ENCODE measurements at places on chromosomes 4 and X.

GRCh38 chrX:39910651-39911050, 187.1 kb downstream of the BCOR start:
- no peak for DNase-seq

GRCh38 chrX:138638996-138639395, 72.5 kb downstream of the FGF13 start:
- DNase-seq: no peak

GRCh38 chr4:150337734-150338133, 244.2 kb upstream of the MAB21L2 start:
- DNase-seq: no peak

DNA sequence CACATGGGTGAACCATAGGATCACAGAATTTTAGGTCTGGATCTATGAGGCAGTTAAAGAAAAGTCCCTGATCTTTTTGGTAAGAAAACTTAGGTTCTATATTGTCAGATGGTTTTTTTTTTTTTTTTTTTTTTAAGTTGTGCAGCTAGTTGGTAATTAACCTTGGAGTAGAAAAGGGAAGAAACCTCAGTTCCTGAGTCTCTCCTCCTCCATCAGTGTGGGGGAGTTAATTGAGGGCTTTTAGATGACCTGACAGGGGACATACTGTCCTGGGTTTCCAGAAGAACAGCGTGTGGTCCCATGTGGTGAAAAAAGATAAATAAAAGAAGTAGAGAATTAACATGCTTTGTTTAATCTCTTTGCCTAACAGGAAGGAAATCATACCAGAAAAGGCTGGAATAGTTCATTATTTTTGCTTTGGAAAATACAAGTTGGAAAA, 123.7 kb downstream of the ARHGAP10 start:
- no peak for DNase-seq

Data from activated CD4-positive, alpha-beta T cell treated with anti-CD3 and anti-CD28 coated beads, Interleukin-2, amount 10 ng/mL, durations not matched to agents 7 days and 5 days (primary cell).